ENCODE measurements at places on chromosomes 6 and 20.

DNA sequence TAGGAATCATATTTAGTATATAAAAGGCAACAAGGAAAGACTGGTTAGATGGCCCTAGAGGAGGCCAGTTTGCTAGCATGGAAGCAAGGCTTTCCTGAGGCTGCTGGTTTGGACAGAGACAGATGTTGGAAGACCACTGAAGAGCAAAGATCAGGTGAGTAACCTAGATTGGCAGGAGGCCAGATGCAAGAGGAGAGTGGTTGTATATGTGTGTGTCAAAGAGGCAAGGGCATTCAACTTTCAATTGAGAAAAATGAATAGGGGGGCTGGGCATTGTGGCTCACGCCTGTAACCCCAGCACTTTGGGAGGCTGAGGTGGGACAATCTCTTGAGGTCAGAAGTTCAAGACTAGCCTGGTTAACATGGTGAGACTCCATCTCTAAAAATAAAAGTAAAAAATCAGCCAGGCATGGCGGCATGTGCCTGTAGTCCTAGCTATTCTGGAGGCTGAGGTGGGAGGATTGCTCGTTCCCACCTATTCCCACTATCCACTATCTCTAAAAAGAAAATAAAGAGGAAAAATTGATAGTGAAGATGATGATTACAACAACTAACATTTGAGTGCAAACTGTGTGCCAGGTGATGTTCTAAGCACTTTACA, 79.8 kb downstream of the PRDM1 start:
- DNase-seq = no peak

- no peak for DNase-seq
Measured at GRCh38 chr20:39879296-39879695, 809.7 kb downstream of the MAFB start.

GRCh38 chr20:59220161-59220560, 56.5 kb downstream of the ZNF831 start:
- no peak for DNase-seq

GRCh38 chr6:117396228-117396627, 29.5 kb downstream of the ROS1 start:
- DNase-seq = no peak

DNA sequence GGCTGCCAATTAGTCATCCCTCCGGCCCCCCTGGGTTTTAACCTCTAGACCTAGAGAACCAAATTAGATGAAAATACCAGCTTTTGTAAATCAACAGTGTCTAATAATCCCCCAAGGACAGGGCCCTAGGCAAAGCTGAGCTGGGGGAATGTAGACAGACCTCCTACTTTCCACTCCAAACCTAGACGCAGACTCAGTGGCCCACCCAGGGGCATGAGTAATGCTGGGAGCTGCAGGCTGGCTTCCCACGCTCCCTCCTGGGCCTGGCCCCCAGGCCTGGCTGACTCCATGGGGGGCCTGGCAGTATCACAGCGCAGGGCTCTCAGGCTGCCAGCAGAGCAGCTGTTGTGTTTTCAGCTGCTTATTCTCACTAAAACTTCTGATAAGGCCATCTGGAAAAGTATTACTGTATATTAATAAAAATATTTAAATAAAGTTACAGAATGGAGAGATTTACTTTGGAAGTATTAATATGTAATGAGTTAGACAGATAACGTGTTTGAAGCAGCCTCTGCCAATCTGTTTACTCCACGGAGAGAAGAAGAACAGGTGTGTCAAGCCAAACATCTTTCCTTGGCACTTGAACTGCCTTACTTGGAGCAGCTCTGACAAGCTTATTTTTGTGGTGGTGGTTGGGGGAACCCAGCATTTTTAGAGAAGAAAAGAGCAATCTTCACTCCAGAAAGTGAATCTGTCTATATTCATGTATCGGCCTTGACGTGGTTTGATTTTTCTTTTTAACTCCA, 144.0 kb upstream of the AGPAT4 start:
- DNase-seq = no peak

DNA sequence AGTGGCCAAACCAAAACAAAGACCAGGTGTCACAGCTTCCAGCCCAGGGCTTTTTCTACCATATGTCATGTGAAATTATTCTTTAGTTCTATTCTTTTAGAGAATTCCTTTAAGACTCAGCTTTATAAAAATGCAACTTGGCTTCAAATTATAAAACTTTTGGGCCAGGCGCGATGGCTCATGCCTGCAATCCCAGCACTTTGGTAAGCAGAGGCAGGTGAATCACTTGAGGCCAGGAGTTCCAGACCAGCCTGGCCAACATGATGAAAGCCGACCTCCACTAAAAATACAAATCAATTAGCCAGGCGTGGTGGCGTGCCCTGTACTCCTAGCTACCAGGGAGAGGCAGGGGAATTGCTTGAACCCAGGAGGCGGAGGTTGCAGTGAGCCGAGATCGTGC, 210.3 kb upstream of the ARG1 start:
- no peak for DNase-seq

DNA sequence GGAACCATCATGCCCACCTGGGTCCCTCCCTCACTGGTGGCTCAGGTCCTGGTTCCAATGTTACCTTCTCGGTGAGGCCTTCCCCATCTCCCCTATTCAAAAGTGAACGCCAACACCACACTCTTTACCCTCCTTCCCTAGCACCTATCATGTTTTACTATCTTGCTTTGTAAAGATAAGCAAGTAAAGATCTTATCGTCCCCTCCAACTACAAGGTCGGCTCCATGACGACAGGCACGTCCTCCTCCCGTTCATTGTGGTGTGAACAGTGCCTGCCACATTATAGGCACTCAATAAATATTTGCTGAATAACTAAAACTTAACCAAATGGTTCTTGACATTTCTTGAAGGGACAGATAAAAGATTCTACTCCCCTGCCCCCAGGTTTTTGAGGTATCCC, 147.1 kb downstream of the PREX1 start:
- DNase-seq = no peak

DNA sequence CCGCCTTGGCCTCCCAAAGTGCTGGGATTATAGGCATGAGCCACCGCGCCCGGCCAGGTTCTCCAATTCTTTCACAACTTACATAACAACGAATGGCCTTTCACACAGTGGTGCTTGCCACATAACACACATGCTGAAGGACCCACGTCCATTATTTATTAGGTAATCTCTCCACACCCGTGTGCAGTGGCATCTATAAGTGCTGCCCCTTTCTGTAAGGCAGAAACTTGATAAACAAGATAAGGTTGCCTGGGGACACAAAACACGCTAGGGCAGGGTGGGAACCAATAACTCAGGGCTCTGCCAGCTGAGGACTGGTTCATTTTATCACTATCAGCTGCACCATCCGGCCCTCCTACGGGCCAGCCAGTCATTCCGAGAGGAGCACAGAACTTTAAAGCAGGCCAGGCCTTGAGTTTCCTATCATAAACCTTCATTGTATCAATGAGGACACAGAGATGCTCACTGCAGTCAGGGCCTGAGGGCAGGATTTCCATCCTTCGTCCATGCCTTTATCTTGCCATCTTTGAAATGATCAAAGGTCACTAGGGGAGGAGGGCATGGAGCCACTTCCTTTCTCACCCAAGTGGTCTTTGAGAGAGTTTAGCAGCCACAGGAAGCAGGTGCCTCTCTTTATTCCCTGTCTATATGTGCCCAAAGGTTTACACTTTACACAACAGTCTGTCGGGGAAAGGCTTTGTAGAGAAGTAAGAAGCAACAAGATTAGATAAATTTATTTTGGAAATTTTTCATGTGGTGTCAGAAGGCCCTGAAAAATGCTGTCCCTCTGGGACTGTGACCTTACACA, 37.6 kb downstream of the GPLD1 start:
- no peak for DNase-seq

GRCh38 chr6:16082361-16082760, 46.5 kb upstream of the MYLIP start:
- no peak for DNase-seq

DNA sequence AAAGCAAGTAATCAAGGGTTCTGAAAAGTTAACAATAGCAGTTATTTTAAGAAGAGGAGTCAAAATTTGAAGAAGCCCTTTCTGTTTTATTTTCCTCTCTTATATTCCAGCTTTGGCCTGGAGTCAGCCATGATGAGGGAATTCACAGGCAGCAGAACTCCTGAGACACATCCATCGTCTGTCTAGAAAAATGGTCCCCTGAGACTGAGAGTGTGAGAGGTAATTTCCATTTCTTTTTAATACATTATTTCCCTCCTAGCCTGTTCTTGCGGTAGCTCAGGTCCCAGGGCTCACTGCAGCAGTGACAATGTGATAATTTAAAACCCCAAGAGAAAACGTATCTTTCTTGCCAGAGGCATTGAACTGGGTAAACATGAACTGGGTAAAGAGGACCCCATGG, 296.0 kb downstream of the SMOC2 start:
- no peak for DNase-seq

GRCh38 chr6:84350397-84350796, 123.0 kb upstream of the CEP162 start:
- no peak for DNase-seq

GRCh38 chr6:110398778-110399177, 16.6 kb downstream of the DDO start:
- DNase-seq = no peak

DNA sequence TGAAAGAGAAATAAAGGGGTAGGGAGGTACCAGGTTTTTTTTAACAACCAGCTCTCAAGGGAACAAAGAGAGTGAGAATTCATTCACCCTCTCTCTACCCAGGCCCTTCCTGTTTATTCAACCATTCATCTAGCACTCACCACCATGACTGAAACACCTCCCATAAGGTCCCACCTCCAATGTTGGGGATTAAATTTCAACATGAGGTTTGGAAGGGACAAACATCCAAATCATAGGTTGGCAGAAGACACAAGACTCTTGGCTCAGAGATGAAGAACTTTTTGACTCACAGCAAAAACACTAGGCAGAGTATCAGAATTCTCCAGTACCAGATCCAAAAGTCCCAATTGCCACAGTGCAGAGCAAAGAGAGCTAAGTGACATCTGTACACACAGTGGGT, 186.3 kb downstream of the EDN1 start:
- no peak for DNase-seq

GRCh38 chr6:25250878-25251277, 28.3 kb upstream of the CARMIL1 start:
- DNase-seq = no peak

DNA sequence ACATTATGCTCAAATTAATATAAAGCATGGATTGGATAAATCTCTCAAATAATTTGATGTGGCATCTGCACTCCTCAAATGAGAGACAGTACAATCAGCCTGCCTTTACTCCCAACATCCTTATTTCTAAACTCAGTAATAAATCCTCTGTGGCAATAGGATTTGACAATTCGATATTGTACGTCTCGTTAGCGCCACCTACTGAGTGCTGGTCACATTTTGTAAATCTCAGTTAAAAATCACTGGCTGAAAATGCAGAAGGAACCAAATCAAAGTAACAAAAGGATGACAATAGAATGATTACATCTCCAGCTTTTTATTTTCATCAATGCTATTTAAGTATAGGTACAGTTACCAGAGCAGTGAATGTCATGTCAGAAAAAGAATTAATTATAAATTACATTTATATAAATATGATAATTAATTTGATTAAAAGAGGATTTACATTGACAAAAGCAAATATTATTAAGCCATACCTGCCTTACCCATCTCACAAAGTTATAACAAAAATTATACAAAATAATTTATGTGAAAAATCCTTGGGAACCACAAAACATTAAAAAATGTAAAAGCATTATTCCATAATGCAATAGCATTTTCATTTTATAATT, 20.2 kb upstream of the GJE1 start:
- DNase-seq = peak; percentile 35

- DNase-seq = no peak
Measured at GRCh38 chr6:45494416-45495135, 116.8 kb upstream of the SUPT3H start.

- no peak for DNase-seq
Measured at GRCh38 chr20:61744691-61745396, 320.8 kb downstream of the TAF4 start.

GRCh38 chr6:137830511-137830911, 36.5 kb upstream of the TNFAIP3 start:
- no peak for DNase-seq

DNA sequence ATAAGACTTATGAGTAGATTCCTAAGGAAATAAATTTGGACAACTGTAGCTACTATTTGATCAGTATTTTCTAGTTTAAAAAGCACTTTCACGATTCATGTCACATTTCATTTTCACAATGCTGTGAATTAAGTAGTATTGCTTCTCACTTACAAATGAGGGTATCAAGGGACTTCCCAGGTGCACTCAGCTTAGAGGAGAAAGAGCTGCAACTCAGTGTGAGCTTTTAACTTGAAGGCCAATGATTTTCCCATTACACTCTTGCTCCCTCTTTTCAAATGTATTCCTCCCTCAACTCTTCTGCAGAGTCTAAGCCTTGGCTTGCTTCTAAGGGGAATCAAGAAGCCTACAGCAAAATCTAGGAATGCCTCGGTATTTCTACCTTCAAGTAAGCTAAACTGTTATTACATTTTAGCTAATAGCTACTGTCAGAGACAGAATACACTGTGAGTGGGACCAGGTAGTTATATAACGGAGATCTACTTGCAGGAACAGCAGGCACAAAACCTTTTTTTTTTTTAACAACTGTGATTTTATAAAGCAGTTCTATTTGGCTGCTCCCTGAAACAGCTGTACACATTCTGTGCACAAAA, 339.0 kb downstream of the SYNE1 start:
- no peak for DNase-seq

- no peak for DNase-seq
Measured at GRCh38 chr6:170449835-170450753, 103.0 kb downstream of the PSMB1 start.

DNA sequence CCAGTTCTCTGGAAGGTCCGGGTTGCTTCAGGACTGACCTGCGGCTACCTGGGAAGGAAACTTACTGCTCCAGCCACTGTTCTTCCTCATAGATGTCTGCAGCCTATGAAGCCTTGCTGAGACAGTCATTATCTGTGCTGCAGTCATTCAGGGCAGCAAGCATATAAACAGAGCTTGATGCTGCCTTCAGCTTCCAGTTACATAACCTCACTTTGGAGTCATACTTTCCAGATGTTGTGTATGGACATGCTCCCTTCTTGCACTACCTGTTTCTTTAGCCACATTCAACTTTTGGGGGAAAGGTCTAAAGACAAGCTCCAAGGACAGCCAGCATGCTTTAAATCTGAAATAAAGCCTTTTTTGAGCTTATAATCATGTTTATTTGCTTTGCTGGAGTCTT, 98.1 kb downstream of the SLC24A3 start:
- DNase-seq = no peak

DNA sequence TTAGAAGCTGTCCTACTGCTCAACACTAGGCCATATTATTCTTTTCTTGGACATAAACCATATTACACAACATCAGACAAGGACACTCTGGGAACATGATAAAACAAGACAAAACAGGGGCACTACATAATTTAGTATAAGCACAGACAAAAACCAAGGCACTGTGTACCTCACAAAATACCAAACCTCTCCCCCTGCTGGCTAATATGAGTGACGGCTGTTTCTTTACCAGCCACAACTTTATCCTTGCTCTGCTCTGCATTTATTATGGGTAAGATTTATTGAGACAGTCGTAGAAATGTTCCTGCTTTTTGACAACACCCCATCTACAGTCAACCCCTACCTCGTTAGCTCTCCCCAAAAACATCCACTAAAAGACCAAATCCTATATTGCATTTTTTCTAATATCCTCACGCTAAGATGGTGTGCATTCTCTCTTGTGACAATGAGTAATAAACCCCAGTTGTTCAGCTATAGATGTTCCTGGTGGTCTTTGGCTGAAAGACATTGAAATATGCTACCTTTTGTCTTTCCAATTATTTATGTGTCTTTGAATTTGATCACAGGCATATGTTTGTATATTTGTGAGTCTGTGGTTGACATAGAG, 23.8 kb upstream of the POLR1H start:
- DNase-seq = no peak
